Activated T-helper 1 cell treated with Interleukin-2 at 50 U/mL for 16 hours (primary cell): ENCODE measurements at places on chromosomes 5 and 9.

- no peak for DNase-seq
Measured at GRCh38 chr9:69207503-69207902, 33.4 kb downstream of the TJP2 start.

DNA sequence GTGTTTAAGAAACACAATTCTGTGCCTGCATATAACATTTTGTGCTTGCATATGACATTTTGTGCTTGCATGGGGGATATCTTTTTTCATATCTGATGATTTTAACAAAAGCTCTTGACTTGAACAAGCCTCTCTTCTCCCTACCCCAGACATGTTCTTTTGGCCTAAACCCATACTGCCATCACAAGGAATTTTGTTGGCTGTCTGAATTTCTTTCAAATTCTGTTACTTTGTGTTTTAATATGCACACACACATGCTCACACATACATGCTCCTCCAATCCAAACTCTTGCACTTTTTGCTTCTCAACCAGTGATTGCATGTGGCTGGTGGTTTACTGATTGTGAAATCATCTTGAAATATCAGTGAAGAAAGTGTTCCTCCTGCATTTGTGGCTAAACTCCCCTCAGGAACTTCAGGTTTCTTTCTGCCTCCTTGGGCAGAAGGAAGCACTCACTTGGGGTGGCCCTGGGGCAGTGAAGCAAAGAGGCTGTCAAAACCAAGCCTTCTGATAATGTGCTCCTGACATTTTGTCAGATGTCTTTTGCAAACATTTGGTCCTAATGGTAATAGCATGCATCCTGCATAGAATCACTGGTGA, 377.2 kb upstream of the KLF4 start:
- no peak for DNase-seq

DNA sequence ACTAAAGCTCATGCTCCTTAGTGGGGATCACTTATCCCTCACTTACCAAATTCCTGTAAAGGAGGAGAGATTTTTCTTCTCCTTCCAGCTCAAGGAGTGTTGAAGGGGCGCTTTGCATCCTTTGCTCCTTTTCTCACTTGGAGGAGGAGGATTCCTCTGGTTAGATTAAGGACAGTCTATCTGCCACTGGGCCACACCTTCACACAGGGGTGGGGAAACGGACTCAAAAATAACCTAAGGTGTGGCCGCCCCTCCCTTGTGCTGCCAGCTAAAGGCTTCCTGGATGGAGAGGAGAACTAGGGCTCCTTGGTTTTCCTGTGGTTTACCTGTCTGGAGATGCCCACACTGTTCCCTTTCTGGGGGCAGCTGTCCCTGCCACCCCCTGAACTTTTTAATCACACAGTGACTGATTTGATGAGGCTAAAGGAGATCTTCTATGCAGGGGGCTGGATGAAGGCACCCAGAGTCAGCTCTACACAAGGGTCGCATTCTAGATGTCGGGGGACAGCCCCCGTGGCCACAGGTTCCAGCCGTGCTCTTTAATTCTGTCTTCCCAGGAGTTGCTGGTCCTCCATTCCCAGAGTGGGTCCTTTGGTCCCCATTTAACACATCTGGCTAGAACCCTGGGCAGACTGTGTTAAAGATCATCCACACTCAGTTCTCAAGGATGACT, 14.4 kb downstream of the GLRX start:
- DNase-seq = no peak

GRCh38 chr9:447230-448025, 232.8 kb downstream of the DOCK8 start:
- DNase-seq = peak; percentile 52

- DNase-seq = no peak
Measured at GRCh38 chr5:180070756-180071530, 616 bp downstream of the RNF130 start.

DNA sequence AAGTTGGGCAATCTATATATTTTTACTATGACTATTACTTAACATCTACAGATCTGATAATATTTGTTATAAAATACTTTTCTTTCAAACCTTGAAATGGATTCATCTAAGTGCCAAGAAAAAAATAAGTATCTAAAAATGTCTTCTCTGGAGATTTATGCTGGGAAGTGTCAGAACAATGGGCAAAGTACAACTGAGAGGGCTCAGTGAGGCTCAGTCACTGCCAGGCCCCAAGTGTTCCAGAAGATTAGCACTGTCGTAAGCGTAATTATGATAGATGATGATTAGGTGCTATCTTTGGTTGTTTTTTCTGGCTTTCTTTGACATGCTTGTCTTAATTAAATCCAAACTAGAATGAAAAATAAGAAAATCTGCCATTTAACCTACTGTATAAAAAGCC, 72.2 kb upstream of the ADAMTS19 start:
- DNase-seq = no peak

DNA sequence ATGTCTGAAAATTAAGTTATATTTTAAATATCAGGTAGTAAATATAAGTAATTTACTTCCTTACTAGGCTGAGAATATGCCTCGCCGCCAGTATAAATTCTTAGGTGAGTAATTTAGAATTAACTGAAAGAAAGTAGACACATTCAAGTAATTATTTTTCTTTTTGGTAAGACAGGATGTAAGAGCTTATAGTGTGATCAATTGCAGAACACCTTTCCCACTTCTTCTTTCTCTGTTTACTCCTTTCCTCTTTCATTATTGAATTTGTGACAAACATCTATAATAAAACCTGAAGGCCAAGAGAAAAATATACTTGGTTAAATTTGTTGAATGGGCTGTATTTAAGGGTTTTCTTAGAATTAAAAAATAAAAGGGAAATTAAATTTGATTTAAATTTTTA, 195.1 kb upstream of the CDKN2B start:
- DNase-seq = no peak

- DNase-seq = no peak
Measured at GRCh38 chr5:144971108-144971850, 800.6 kb downstream of the KCTD16 start.

DNA sequence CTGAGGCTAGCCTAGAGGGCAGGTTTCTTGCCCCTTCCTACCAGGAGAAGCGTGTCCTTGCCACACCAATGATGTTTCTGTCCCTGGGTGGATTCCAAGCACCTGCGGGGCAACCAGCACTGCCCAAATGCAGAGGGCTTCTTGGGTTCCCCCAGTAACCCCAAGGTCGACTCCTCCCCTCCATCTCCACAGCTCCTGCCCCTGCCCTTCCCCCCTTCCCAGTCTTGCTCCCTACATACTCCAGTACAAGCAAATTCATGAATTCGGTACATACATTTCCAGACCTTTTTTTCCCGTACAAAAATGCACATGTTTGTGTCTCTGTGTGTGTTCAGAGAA, 12.8 kb upstream of the JADE2 start:
- DNase-seq = no peak

GRCh38 chr9:109319017-109319625, 1.7 kb downstream of the EPB41L4B start:
- DNase-seq = no peak

DNA sequence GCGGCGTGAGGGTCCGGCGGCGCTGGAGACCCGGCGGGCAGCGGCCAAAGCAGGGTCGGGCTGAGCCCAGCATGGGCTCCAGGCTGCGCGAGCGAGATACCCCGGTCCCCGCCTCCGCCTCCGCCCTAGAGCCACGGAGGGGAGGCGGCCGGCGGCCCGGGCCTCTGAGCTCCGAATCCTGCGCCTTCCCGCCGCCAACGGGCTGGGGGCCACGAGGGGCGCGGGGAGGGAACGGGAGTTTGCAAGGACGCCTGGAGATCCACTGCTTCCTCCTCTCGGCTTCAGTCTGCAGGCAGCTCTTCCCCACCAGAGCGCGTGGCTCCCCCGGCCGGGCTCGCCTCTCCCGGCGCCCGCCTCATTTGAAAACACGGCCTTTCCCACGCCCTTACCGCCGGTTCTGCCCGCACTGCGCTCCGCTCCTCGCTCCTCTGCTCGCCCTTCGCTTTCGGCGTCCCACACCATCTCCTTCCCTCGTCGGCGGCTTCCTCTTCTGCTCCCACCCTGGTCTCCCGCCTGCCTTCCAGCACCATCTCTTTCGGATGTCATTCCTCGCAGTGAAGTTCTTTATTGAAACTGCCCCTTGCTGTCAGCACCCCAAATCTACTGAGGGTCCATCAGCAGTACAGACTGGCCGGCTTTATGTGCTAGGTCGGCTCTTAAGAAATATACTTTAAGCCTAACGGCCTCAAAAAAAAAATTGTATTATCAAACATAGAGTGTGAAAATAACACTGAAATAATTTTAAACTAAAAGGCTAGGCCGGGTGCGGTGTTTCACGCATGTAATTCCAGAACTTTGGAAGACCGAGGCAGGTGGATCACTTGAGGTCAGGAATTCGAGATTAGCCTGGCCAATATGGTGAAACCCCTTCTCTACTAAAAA, 105.0 kb upstream of the FAM120A start:
- no peak for DNase-seq

DNA sequence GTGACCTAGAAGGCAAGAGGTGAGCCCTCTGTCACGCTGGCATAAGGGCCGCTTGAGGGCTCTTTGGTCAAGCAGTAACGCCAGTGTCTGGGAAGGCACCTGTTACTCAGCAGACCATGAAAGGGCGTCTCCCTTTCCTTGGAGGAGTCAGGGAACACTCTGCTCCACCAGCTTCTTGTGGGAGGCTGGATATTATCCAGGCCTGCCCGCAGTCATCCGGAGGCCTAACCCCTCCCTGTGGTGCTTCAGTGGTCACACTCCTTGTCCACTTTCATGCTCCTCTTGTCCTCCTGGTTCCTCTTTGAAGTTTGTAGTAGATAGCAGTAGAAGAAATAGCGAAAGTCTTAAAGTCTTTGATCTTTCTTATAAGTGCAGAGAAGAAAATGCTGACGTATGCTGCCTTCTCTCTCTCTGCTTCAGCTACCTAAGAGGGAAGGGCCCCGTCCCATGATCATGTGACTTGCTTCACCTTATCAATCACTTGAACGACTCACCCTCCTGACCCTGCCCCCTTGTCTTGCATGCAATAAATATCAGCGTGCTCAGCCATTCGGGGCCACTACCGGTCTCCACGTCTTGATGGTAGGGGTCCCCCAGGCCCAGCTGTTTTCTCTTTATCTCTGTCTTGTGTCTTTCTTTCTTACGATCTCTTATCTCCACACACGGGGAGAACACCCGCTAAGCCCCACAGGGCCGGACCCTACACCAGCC, 16.7 kb upstream of the SCGB3A1 start:
- no peak for DNase-seq

- DNase-seq = no peak
Measured at GRCh38 chr9:76634356-76635054, 129.7 kb upstream of the PCA3 start.

- no peak for DNase-seq
Measured at GRCh38 chr5:160463740-160464465, 42.2 kb downstream of the PTTG1 start.
